ENCODE measurements at places on chromosomes 2 and 18.

DNA sequence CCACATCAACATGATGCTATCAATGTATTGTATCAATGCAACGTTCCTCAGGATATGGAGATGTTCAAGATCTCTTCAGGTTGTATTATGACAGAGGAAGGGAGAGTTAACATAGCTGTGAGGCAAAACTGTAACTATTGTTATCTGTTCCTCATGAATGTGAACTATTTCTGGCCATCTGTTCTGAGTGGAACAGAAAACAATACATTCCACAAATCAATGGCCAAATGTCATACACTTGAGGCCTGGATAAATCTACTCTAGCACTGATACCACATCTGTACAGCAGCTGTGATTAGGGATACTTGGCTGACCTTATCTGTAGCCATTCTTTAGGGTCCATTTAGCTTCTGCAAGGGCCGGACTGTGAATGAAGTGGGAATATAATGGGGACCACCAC, 447.9 kb downstream of the IRS1 start:
- DNase-seq, result no peak

- DNase-seq, result no peak
These were observed 32.9 kb upstream of the SCG2 start for GRCh38 chr2:223635080-223635479.

GRCh38 chr18:25016666-25017065, 335.3 kb downstream of the ZNF521 start:
- no peak for DNase-seq

- no peak for DNase-seq
These were observed 60.8 kb downstream of the THNSL2 start for GRCh38 chr2:88230911-88231310.

- no peak for DNase-seq
These were observed 2.5 kb downstream of the CHN1 start for GRCh38 chr2:175002547-175003274.

- no peak for DNase-seq
These were observed 12.8 kb downstream of the TFPI start for GRCh38 chr2:187541086-187542085.

DNA sequence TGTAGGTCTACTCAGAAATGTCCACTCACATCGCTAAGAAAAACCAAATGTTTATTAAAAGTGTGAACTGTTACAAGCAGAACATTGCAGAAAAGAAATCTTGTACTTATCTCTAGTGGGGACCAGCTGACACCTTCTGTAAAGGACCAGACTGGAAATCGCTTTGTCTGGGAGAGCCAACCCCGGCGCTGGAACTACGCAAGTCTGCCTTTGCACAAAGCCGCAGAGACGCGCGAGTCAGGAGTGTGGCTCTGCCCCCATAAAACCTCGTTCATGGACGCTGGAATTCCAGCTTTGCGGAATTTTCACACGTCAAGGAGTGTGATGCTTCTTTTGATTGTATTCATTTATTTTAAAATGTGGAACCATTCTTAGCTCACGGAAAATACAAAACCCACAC, 141.9 kb upstream of the SALL3 start:
- DNase-seq, result no peak

GRCh38 chr2:27996156-27996922, 105.8 kb downstream of the BABAM2 start:
- DNase-seq, result no peak

GRCh38 chr18:3649633-3650426, 199.9 kb downstream of the TGIF1 start:
- DNase-seq, result no peak

GRCh38 chr2:159155320-159155719, 131.2 kb downstream of the WDSUB1 start:
- DNase-seq, result no peak

GRCh38 chr18:43661570-43661969, 384.3 kb upstream of the SYT4 start:
- peak; percentile 53 for DNase-seq

DNA sequence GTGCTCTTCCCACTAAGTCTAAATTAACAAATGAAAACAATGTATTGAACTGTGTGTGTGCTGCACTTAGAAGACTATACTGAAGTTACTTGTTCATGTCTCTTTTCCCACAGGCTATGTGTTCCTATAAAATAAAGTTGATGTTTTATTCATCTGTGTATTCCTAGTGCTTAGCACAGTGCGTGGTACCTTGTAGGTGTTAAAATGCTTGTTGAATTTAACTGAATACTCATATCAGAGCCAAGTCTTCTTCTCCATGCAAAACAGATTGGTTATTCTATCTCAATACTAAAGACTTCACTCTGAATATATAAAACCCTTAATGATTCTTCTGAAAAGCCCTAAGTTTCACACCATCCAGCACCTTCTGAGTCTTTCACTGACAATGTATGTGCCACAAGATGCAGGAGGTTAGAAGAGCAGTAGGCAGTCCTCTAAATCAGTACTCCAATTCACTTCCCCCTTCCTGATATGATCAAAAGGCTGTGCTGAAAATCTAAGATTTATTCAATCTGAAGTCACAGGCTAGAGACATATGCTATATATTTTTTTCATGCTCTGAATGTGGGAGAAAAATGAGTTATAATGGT, 231.7 kb upstream of the CCDC150 start:
- no peak for DNase-seq

DNA sequence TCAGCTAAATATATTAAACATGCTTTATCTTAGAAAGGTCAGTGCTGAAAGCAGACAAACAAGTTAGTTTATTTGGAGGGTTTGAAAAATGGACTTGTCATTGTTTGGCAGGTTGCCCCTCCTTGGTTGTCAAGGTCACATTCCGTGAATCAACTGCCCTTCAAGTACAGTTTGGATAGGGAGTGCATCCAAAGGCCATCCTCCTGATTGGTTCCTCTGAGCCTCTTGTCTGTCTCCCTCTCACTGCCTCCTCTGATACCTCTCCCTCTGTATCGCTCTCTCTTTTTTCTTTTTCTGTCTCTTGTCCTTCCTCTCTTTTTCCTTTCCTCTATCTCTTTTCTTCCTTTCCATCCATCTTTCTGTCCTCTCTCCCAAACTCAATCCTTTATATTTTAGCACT, 5.4 kb downstream of the ITGAV start:
- no peak for DNase-seq

DNA sequence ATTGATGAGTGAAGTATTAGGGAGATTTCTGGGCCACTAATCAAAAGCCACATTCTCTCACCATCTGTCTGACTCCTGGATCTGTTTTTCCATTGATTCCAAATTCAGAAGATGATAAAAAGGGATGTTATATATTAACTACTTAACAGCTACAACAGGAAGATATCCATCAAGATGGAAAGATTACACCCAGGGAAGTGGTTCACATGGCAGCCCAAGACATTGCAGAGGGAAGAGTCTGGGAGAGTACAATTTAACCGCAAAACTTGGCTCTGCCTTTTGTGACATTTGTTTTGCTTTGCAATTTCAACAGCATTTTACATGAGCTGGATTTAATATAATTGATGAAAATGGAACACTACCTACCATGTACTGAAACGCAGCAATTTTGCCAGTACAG, 22.5 kb upstream of the TCF4 start:
- DNase-seq, result no peak

- DNase-seq, result peak; percentile 74
These were observed 2.7 kb downstream of the CDH7 start for GRCh38 chr18:65753520-65753919.

GRCh38 chr18:48138660-48139430, 208.4 kb upstream of the SMAD2 start:
- no peak for DNase-seq

- DNase-seq, result no peak
These were observed 90.2 kb downstream of the CCBE1 start for GRCh38 chr18:59607078-59607379.

DNA sequence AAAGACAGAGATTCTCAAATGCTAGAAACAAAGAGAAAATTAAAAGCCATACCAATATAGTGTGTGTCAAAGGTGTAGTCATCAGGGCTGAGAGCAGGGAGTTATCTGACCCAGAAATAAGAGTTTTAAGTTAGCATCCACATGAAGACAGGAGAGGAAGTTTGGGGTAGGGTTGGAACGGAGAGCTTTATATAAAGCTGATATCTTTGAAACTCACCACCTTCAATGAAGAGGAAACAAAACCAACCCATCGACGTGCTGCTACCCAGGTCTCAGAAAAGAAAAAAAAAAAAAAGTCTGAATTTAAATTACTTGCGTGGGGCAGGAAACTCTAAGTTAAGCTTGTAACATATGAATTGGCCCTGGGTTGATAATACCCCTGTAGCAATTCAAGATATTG, 42.4 kb downstream of the ARL4C start:
- no peak for DNase-seq

DNA sequence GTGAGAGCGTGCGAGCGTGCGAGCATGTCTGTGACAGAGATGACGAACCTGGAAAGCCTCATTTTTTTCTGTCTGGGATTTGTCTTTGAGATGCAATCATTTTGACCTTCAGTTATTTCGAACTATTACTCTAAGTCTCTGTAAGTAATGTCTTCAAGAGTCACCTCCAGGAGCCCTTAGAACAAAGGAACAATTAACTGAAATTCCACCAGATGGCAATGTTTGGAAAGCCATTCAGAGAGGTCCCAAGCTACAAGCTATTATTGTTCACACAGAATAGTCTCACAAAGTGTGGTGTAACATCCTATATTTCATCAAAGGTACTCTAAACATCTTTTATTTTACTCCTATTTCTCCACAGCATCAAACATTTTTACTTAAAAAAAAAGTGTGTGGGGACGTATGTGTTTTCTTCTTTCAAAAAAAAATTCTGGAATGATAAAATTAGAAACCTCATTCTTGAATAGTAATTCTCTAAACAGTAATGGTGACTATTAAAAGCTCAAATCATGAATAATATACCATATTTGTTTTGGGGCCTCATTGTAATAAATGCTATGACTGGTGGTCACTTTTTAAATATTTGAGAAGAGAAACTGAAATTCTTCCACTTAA, 35.1 kb upstream of the MAPRE2 start:
- DNase-seq, result peak; percentile 3

DNA sequence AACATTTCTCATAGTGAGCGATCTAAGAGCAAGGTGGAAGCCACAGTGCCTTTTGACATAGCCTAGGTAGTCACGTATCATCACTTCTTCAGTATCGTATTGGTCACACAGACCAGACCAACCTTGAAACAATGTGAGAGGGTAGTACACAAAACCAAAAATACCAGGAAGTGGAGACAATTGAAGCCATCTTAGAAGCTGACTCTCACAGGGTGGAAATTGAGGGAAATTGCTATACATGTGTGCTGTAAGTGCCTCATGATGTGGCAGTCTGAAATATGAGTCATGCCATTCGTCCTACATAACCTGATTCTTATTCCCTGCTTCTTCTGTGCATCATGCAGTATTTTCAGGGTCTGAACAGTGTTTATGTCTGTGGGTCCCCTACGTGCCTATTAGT, 62.3 kb upstream of the STON1 start:
- no peak for DNase-seq

GRCh38 chr2:126881591-126881990, 17.1 kb upstream of the TEX51 start:
- no peak for DNase-seq

GRCh38 chr2:161407597-161407996, 8.5 kb upstream of the TBR1 start:
- DNase-seq, result no peak

GRCh38 chr2:104871649-104871971, 17.7 kb downstream of the POU3F3 start:
- no peak for DNase-seq

DNA sequence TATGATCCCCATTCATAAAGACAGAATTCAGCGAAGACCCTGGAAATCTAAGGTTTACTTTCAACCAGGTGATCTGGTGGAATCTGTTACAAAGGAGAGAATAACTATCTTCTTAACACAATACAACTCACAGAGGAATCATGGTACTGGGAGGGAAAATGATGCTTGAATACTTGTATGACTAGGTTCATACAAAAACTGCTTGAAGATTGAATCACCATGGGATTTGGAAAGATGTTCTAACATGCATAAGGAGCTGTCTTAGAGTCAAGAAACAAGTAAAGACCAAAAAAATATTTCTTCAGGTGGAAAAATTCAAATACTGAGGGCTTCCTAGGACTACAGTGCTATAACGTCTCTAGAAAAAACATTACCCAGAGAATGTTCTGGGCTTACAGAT, 32.2 kb downstream of the COL5A2 start:
- DNase-seq, result no peak

DNA sequence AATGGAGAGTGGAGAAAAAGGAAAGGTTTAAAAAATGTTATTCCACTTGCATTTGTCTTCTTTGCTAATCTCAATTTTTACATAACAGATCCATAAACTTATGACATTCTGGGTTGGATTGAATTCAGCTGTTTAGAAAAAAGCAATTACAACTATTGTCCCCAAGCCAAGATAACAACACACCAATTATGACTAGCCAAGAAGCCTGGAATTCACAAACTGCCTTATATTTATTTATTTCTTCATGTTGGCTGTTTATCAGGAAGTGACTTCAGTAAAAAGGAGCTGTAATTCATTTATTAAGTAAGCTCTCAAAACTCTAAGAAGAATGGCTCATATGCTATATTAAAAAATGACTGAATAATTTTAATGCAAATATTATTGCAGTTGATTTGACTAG, 137.4 kb downstream of the CALCRL start:
- no peak for DNase-seq

GRCh38 chr2:155372969-155373368, 674.5 kb downstream of the KCNJ3 start:
- DNase-seq, result no peak

- DNase-seq, result peak; percentile 31
These were observed 12.8 kb upstream of the GBX2 start for GRCh38 chr2:236180831-236181453.

DNA sequence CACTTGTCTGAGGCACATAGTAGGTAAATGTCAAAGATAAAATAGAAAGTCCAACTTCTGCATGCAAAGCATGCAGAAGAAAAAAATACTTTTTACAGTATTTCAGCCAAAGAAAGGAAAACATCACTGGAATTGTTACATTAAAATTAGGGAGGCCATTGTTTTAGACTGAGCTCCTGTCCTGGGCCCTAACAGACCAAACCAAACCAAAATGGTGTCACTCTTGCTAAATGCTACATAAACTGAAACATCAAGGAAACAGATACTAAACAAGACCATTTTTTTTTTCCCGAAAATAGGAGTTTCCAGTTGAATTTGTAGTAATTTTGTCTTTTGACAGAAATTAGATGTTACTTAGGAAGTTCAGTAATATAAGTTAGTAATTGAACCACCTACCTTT, 508.8 kb downstream of the DSC3 start:
- no peak for DNase-seq
